ENCODE measurements at places on chromosomes 2 and 18.

DNA sequence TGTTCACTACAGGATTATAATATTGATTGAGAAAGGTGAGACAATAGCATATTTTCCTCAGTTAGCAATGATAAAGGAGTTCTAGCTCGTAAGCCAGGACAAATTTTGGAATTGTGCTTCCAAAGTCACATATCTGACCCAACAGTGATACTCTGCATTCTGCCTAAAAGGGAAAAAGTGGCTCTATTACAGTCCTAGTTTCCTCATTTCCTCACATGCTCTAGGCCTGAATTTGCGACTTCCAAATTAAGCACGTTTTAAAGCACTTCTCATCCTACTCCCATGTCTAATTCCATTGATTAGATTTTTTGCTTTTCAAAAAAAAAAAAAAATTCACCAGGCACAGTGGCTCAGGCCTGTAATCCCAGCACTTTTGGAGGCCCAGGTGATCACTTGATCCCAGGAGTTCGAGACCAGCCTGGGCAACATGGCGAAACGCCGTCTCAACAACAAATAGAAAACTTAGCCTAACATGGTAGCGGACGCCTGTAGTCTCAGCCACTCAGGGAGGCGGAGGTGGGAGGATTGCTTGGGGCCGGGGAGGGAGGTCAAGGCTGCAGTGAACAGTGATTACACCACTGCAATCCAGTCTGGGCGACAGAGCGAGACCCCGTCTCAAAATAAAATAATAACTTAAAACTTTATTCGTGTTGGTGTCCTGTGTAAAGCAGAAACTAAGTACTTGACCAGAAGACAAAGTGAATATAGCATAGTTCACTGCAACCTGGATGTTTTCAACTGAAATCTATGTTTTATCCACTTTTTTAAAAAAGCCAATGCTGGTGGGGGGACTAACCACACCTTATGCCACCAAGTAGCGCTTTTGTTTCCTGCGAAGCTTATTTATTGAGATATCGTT lies 1.5 kb downstream of the ESCO1 start:
- DNase-seq = no peak

GRCh38 chr2:191895195-191895594 lies 48.3 kb upstream of the CAVIN2 start:
- DNase-seq = no peak

GRCh38 chr2:80186262-80186661 lies 118.3 kb downstream of the LRRTM1 start:
- no peak for DNase-seq

DNA sequence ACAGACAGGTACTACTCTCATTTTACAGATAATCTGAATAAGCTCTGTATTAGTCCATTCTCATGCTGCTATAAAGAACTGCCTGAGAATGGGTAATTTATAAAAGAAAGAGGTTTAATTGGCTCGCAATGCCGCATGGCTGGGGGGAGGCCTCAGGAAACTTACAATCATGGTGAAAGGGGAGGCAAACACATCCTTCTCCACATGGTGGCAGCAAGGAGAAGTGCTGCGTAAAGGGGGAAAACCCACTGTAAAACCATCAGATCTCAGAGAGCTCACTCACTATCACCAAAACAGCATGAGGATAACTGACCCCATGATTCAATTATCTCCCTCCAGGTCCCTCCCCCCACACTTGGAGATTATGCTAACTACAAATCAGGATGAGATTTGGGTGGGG lies 254.4 kb downstream of the KCNE4 start:
- DNase-seq = no peak

- DNase-seq = no peak
Measured at GRCh38 chr2:215428060-215428910, 7.6 kb downstream of the FN1 start.

DNA sequence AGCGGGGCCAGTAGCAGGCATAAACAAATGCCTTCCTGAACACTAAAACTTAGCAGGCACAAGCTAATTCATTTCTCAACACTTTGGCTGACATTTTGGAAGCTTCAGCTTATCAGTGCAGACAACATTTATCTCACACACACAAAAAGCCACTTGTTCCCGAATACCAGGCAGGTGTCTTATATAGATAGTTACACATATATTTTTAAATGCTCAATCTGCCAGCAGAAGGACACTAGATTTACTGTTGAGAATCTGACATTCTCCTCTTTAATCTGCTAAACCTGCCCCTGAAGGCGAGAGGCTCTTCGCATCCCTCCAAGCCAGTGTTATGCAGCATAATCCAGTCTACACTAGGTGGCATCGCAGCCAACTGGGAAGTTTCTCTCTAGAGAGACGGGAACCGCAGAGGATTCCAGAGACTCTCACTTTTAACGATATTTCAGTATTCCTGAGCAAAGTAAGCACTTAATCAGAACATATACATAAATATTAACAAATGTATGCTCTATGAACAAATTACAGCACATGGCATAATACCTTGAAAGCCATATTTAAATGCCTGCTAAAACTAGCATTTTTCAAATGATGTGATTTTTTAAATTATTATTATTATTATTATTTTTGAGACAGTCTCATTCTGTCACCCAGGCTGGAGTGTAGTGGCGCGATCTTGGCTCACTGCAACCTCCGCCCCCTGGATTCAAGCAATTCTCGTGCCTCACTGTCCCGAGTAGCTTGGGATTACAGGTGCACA lies 90.2 kb upstream of the SCG2 start:
- no peak for DNase-seq

DNA sequence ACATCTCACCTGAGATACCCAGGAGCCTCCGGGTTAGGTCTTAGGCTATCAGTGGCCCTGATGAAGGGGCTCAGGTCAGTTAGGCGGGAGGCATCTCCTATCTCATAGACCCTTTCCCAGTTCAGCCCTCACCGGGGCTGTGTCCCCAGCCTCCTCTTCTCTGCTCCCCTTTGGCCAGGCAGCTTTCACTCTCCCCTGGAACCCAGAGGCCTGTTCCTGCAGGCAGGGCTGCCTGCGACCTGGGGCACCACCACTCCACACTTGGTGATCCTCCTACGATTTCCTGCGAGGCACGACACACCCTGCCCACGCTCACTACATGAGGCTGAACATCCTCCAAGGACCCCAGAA lies 51.2 kb downstream of the SFXN5 start:
- DNase-seq = no peak

- no peak for DNase-seq
Measured at GRCh38 chr2:152546230-152546837, 170.9 kb downstream of the PRPF40A start.

GRCh38 chr2:37631292-37631691 lies 40.1 kb downstream of the CDC42EP3 start:
- DNase-seq = no peak

- no peak for DNase-seq
Measured at GRCh38 chr2:23618794-23619530, 234.0 kb downstream of the KLHL29 start.

DNA sequence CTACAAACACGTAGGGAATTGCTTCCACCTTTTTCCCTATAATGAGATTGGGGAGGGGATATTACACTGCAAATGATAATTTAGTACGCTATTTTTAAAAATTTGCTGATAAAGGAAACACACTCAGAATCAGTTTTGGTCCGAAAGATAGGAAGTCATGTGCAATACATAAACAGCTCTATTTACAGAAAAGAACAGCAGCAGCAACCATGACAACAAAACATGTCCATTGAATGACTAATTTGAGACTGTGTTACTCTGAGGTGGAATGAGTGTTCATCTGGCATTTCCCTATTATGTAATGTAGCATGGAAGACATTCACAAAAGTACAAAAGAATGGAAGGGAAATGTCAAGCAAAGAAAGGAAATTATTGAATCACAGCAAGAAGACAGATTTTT lies 337.2 kb downstream of the NBAS start:
- DNase-seq = peak; percentile 65

- no peak for DNase-seq
Measured at GRCh38 chr2:109690457-109690821, 76.3 kb downstream of the SOWAHC start.

- DNase-seq = no peak
Measured at GRCh38 chr2:189367343-189367742, 73.9 kb upstream of the WDR75 start.

- no peak for DNase-seq
Measured at GRCh38 chr2:145750612-145751011, 1230.7 kb upstream of the ZEB2 start.

DNA sequence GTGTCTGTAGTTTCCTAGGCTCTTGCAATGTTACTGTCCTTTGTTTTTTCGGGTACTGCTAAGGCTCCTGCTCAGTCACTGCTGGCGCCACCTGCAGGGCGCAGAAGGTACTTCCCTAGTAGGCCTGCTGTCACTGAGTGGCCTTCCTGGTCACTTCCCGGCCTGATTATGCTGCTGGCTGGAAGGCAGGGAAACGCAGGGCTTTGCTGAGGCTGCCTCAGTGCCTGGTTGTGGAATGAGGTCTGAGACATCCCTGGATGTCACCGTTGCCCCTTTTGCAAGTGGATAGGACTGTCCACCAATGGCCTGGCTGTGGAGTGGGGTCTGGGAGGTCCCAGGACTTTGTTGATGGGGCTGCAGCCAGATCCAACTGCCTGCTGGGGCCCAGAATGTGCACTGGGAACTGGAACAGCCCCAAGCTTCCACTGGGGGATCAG lies 13.1 kb downstream of the DAW1 start:
- DNase-seq = no peak

GRCh38 chr2:19251554-19251953 lies 106.9 kb downstream of the OSR1 start:
- DNase-seq = no peak

- DNase-seq = no peak
Measured at GRCh38 chr2:29064346-29064715, 10.0 kb downstream of the PCARE start.

DNA sequence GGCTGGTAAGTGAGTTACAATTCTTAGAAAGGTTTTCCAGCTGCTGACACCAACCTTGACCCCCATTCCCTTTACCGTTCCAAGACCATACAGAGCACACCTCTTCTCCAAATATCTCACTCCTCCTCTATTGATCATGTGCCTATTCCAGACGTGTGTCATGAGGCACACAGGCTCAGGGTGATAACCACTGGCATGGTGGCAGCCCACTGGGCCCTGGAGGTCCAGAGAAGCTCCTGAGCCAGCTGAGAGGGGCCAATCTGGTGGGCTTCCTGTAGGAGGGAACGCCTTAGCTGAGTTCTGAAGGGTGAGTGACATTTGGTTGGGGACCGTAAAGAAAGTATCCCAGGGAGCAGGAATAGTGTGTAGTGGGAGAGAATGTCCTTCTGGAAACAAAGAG lies 28.3 kb downstream of the ZAP70 start:
- DNase-seq = no peak

- peak; percentile 75 for DNase-seq
Measured at GRCh38 chr2:64952511-64953482, 36.4 kb upstream of the SLC1A4 start.

DNA sequence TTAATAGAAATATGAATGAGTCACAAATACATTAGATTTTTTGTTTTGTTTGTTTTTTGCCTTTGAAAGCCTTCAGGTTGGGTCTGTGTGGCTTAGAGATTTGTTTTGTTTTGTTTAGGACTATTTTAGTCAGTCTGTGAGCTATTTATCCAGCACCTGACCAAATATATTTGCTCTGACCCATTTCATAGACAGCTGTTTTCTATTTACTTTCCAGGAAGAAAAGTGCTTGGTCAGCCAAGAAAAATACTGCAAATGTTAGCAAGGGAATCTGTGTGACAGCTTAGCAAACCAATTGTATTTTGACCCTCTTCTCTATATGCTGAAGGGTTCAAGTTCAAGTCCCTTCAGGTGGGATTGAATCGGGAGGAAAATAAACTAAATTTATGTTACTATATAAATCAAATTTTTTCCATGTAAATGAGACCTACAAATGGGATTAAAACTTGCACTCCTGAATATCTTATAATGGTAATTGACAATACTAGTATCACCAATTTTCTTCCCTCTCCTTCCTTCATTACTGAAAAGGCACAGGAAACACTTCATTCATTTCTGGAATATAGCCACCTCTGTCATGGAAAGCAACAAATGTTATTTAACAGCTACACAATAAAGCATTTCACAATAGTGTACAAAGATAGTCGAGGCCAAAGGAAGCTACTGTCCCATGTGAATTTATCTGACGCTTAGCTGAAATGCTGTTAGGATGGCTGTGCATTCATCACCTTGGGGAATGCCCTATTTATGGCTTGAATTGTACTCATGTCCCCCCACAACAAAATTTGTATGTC lies 23.1 kb upstream of the KLF7 start:
- no peak for DNase-seq

- DNase-seq = no peak
Measured at GRCh38 chr18:8081267-8081666, 514.2 kb downstream of the PTPRM start.

- DNase-seq = no peak
Measured at GRCh38 chr18:3675994-3676393, 226.0 kb downstream of the TGIF1 start.

- DNase-seq = no peak
Measured at GRCh38 chr2:166812166-166812891, 76.0 kb upstream of the XIRP2 start.

GRCh38 chr2:105750735-105751134 lies 6.0 kb downstream of the NCK2 start:
- no peak for DNase-seq

DNA sequence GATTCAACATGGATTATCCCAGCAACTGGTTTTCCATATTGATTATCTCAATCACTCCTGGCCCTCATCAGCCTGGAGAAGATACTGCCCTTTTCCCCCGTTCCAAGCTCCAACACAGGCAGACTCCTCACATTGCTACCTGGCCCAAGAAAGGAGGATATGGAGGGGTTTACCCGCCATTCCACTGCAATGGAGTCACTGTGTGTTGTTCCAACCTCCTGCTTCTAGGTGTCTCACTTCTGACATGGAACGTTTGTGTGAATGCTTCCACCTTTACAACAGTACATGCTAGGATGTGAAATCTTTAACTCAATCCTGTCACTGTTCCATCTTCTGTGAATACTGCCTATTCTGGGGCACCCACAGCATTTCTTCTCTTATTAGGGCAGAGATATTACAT lies 36.7 kb downstream of the RMP24 start:
- no peak for DNase-seq

GRCh38 chr2:51031021-51031780 lies 731 bp downstream of the NRXN1 start:
- no peak for DNase-seq

- DNase-seq = peak; percentile 8
Measured at GRCh38 chr2:184562532-184562931, 35.8 kb upstream of the ZNF804A start.

DNA sequence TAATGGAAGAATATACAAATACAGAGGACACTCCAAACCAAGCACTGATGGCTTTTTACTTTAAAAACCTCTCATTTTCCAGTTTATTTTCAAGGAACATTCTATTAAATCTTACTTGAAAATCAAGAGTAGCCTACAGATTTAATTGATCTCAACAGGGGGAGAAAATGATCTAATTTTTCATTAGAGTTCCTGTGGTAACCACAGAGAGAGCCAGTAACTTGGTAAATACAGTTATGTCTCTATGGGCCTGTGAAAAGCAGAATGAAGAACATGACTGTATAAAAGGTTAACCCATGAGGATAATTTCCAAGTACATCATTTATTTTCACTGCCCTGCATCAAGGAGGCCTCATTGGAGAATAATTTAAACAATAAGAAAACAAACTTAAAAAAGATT lies 39.8 kb upstream of the ITPRID2 start:
- no peak for DNase-seq
